Left cardiac atrium (tissue), 4 donors: ENCODE measurements at places on chromosomes 2 and 18. TPM values are rescaled to one million over a fixed set of nuclear protein-coding genes. Genes with fewer than 3 reads are reported as not detected.

GRCh38 chr2:170747921-170748320 is 22.3 kb upstream of the ERICH2 start:
- DNase-seq: no peak

Gene FEV
- not detected for total RNA-seq

Gene TUBA3E
- 6.0 TPM for total RNA-seq

DNA sequence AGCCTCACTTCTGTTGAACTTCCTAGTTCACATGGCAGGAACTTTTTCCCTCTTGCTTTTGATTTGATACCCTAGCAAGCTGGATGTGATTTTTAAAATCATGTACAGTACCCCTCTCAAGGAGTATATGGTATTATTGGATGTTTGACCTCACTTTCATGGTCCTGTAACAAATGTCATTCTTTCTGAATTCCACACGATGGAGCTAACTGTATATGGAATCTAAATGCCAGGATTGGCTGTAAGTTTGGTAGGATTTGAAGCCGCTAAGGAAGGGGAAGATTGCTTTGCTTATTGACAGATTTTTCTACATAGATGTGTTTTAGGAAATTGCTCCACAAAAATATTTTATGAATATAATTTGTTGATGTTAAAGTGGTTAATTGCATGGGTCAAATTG is 18.3 kb downstream of the MAIP1 start:
- no peak for DNase-seq

Gene SOWAHC
- total RNA-seq: 3.9 TPM

DNA sequence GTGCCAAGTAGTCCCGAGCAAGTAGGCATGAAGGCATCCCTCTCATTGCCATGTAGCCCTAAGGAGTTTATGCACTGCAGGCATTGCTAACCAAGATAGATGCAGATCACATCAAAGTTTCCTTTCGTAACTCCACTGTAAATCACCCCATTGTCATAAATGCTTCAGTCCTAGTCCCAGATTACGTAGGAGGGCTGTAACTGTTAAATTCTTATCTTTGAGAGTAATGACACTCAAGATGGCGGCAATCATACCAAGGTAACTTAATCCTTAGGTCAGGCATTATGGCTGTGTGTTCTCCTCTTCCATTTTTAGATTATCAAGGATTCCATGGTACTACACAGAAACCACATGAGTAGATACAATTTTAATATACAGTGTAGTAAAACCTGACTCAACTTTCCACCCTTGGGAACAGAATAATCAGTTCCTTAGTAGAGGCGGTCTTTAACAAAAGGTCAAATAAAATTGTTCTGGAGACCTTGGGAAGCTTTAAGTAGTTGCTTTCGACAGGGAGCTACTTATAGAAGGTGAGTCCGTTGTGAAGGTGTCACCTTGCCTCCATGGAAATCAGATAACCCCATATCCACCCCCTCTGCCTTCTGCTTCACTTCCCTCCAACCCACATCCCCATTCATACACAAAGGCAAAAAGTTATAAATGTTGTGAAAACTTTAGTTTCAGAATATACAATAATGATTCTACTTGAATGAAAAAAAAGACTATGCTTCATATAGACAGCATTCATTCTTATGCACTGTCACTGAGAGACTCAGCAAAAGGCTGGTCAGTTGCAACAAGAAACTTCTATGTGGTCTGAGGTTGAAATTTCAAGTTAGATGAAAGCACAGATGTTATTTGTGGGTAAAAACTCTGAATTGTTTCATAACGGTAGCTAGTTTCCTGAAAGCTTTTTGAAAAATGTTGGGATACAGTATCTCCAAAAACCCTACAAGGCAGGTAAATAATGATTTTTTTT is 64.8 kb upstream of the GALNT5 start:
- DNase-seq: no peak

- DNase-seq: no peak
These were observed 82.5 kb upstream of the MYT1L start for GRCh38 chr2:2413525-2413924.

Gene REG3A
- total RNA-seq: not detected

Gene LRRTM1
- 0.41 TPM for total RNA-seq

Gene ASXL2
- total RNA-seq: 22.2 TPM

GRCh38 chr2:222427646-222428301 is 3.4 kb downstream of the SGPP2 start:
- no peak for DNase-seq
